ENCODE measurements at places on chromosomes 16 and 17.
A peak's percentile ranks its signal among the peaks of the same experiment; 100 is the strongest.

- DNase-seq, result no peak
Measured at GRCh38 chr16:83118365-83118764, 491.6 kb downstream of the CDH13 start.

GRCh38 chr16:49849037-49849753 is 6.7 kb downstream of the ZNF423 start:
- no peak for DNase-seq

DNA sequence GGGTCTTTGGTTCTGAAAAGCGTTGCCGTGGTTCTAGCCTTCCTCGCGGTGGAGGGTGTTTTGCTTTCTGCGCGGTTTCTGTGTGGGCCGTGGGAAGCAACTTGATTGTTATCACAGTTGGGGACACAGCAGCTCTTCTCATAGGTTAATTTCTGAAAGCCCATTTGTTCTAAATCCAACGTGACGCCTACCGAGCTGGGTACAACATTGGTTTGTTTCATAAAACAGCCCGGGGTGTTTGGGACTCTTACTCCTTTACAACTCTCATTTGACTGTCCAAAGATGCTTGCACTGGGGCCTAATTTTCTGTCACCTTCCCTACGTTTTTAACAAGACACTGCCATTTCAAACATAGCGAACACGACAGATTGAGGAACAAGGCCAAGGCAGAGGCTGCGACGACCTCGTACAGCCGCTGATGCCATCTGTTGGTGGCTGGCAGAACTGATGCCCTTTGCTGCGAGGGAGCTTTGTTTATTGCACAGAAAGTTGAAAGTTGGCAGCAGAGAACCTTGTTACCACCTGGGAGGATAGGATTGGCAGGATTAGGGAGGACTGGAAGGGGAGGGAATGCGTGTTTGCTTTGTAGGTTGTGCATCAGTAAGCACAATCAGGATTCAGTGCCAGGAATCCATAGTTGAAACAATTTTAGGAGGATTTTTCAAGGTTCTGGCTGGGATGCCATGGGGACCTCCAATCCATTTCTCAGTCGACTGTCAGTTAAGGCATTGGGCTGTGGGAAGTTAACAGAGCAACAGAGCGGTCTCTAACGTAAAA is 98.3 kb downstream of the PITPNC1 start:
- peak; percentile 55 for DNase-seq

GRCh38 chr17:31743797-31744196 is 115.2 kb downstream of the COPRS start:
- no peak for DNase-seq

DNA sequence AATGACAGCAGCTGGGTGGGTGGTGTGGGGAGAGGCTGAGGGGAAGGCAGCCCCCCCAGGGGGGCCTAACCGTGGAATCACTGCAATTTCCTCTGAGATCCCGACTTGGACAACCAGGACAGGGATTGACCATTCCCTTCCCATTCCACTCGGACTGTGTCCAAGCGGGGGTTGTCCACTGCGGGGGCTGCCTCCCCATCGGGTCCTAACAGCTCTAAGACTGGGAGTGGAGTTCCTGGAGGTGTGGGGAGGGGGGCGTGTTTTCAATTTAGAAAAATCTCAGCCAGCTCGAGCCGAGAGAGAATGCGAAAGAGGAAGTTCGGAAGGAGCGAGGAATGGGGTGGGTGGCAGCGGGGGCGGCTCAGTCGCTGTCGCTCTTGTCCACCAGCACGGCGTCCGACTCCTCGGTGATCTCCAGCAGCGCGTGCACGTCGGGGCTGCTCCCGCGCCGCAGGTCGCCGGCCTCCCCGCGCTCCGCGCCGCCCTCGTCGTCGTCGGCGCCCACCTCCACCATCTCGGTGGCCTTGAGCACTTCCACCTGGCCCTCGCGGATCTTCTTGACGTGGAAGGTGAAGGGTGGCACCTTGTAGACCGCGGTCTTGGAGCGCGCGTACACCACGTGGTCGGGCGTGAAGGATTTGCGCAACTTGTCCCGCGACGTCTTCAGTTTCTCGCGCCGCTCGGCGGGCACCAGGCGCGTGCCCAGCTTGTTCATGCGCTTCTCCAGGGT is 16.2 kb upstream of the STAT3 start:
- no peak for DNase-seq

DNA sequence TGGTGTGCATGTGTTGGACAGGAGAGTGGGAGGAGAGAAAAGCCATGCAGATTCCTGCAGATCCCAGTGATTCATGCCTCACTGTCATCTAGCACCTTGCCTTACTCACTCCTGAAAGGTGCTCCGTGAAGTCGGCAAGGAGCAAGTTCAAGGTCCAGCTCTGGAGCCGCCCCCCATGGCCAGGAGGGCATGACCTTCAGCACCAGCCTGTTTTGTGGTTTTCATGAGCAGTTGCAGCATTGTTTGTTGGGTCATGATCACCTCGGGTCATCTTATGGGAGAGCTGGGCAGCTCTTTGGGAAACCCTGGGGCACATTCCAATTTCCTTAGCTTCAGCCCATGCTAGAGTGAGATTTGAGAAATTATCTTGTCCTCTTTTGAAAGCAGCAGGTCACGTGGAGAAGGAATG is 137.5 kb upstream of the IRX3 start:
- DNase-seq, result no peak

DNA sequence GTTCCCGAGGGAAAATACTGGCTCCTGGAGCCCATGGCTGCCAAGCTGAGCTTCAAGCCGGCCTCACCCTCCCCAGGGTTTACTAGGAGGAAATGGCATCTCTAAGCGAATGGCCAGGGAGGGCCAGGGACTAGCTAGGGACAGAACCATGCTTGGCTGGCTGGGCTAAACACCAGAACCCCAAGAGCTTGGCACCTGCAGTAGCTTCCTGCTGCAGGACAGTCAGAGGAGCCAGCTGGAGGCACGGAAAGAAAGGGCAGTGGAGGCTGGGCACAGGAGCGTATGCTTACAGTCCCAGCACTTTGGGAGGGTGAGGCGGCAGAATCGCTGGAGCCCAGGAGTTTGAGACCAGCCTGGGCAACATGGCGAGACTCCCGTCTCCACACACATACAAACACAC is 33.7 kb downstream of the PEMT start:
- no peak for DNase-seq

GRCh38 chr16:55273959-55274358 is 50.0 kb upstream of the IRX6 start:
- no peak for DNase-seq

All from stimulated activated CD8-positive, alpha-beta memory T cell treated with anti-CD3 and anti-CD28 coated beads, Interleukin-4, amount 100 ng/mL, for 1 hour (primary cell).